ENCODE measurements at places on chromosomes 1 and 21. TPM values are rescaled to one million over a fixed set of nuclear protein-coding genes. Genes with fewer than 3 reads are reported as not detected.

PLA2G4A gene
- total RNA-seq, result 1.7 TPM

AKR7A3 gene
- total RNA-seq, result 0.33 TPM

CADM3 gene
- total RNA-seq, result 0.04 TPM

CD1E gene
- not detected for total RNA-seq

ERI3 gene
- total RNA-seq, result 64.8 TPM

HFM1 gene
- 0.79 TPM for total RNA-seq

TNNI3K gene
- 1.4 TPM for total RNA-seq

DNA sequence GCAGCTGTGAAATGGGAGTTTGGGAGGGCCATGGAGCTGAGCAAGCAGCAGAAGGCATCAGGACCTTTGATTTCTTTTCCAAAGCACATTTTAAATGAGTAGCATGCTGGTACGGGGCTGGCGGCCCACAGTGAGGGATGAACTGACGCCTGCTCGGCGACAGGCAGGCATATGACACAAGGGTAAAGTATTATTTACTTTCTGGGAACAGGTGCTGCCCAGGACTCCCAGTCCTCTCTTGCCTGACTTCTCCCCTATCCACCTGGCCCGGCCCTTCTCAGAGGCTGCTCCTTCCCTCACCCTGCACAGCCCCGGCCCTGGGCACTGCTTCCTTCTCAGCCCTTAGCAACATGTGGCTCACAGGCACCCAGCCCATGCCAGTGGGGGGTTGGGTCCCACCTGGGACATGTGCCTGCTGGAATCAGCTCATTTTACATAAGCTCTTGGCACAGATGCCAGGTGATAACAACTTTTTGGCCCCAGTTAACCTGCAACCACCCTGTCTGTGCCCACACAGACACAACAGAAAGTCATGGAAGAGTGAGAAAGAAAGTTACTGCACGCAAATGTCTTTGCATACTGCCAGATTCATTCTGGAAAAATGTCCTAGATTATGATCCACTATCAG lies 112.3 kb upstream of the GADD45A start:
- no peak for DNase-seq

- DNase-seq, result no peak
Measured at GRCh38 chr1:9735800-9736199, 84.3 kb downstream of the PIK3CD start.

DNA sequence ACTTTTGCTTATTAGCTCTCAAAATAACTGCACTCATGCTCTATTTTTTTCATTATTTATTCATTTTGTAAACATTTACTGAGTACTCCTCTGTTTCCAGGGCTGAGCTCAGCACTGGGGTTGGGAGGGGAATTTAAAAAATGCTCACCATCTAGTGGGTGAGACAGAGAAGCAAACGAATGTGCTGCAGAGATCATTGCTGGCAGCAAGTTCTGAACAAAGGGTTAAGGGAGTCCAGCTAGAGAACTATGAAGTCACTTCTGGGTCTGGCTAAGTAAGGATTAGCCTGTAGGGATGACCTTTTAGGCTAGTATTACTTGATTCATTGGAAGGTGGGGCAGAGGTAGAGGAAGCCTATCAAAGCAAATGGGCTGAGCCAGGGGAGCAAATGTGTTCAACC lies 99.1 kb upstream of the ZNF644 start:
- DNase-seq, result no peak

- DNase-seq, result no peak
Measured at GRCh38 chr1:115308969-115309368, 29.1 kb downstream of the NGF start.

GRCh38 chr1:240178366-240178765 lies 86.7 kb downstream of the FMN2 start:
- DNase-seq, result no peak

All from kidney epithelial cell (primary cell).